ENCODE measurements at places on chromosomes 11 and 22.
A peak's percentile ranks its signal among the peaks of the same experiment; 100 is the strongest.

- no peak for DNase-seq
These were observed 1.4 kb upstream of the KREMEN1 start for GRCh38 chr22:29071261-29072045.

DNA sequence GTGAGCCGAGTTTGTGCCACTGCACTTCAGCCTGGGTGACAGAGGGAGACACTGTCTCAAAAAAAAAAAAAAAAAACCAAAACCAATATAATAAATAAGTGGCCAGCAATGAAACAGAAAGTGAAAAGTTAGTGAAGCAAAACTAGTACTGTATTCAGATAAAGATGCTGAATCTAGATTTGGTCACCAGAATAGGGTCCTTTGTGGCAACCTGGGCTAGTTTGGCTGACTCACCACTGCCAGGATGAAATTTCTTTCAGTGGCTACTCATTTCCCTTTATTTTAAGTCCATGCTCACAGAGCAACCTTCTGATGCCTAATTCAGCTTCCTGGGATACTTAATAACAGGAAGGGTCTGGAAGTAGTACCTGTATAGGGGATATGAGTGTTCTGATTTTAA is 26.0 kb downstream of the LIMK2 start:
- DNase-seq = peak; percentile 32

- no peak for DNase-seq
These were observed 201.4 kb downstream of the BLID start for GRCh38 chr11:121914508-121915059.

DNA sequence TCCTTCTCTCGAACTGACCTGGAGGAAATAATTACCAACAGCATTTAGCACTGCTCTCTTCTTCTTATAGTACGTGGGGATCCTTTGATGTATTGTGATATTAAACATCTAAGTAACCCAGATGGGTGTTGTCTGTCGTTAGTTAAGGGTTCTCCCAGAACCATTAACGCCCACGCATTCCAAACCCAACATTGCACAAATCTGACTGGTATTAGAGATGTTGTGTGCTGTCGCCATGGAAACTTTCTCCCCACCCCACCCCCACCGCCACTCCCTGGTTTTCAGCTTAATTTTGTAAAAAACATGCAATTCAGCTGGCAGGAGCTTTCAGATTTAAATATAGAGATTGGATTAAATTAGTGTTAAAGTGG is 1495.2 kb downstream of the TBC1D22A start:
- DNase-seq = no peak

DNA sequence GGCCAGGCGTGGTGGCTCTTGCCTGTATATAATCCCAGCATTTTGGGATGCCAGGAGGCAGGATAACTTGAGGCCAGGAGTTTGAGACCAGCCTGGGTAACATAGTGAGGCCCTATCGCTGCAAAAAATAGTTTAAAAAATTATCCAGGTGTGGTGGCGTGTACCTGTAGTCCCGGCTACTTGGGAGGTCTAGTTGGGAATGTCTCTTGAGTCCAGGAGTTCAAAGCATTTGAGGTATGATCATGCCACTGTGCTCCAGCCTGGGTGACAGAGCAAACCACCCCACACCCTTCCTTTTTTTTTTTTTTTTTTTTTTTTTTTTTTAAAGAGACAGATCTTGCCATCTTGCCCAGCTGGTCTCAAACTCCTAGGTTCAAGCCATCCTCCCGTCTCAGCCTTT is 16.8 kb downstream of the CBL start:
- no peak for DNase-seq

DNA sequence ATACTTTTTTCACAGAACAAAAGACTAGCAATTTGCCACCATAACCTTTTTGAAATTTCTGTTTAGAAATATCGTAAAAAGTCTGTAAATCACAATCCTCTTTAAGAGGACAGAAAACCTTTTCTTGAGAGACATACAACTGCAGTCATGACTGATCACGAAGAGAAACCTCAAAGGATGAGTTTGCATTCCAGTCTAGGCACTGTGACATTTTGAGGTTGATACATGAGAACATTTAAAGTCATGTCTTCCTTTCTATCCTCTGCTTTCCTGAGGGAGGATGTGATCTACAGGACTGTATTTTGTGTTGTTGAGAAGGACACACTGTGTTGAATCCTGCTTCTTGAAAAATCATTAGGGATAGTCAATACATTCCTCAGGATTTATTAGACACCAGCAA is 476.7 kb upstream of the CCDC179 start:
- DNase-seq = no peak

GRCh38 chr11:108666373-108666772 is 1.5 kb downstream of the DDX10 start:
- DNase-seq = no peak

DNA sequence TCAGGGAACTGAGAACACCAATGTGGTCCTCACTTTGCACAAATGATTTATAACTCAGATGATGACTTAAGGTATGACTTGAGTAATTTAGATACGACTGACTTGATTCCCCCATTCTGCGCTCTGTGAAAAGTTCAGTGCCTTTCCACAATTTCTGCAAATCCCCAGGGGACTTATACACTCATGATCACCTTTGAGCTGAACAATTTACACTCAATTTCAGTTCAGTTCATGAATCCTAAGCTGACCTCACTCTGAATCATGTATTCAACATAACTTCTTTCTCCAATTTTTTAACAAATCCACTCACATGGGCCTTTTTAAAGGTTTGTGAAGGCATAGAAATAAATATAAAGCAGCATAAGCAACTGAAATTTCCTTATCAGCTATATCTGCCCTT is 274.2 kb downstream of the FAM76B start:
- no peak for DNase-seq

DNA sequence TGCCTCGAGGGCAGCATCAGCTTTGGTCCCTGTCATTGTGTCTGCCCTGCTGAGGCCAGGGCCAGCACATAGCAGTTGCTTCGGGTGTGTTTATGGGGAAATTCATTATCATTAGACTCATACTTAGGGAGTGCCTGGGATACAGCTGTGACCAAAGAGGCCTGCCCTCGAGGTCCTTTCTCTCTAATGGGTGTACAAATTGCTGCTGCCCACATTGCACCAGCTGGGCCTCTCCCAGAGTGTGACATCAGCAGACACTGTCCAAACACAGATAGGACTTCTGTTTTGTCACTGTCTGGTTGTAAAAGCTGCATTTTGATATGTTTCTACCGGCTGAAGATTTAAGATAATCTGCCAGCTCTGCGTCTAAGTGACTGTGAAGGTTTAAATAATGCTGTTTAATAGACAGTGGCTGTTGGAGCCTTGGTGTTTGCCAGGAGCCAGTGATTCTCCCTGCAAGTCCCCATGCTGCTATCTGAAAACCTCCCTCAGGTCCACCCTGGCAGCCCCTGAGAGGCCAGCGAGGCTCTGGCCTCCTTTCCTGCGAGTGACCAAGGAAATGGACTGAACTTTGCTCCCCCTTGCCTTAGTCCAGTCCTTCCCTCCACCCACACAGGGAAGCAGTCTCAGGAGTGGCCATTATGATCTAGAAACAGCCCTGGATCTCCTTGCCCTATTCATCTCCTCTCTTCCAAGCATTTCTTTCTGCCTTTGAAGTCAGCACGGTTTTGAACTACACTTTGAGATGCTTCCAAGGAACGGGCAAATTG is 505.2 kb downstream of the TBC1D22A start:
- DNase-seq = no peak

- DNase-seq = no peak
These were observed 59.9 kb downstream of the FBXO7 start for GRCh38 chr22:32534252-32535235.

DNA sequence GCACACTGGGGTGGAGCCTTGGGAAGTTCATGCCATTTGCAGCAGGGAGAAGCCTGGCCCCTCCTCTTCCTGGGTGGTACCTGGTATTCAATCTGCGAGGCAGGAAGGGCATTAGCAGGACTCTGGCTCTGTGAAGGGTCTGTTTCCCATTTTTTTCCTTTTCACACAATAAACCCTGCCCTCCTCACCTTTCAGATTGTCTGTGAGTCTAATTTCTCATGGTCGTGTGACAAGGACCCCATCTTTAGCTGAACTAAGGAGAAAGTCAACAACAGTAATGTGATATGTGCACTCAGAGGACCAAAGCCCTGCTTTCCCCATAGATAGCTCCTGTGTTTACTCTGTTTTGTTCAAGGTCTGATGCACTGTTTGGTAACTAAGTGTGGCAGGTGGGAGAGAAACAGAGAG is 26.6 kb upstream of the CASP4 start:
- no peak for DNase-seq

- DNase-seq = no peak
These were observed 1.6 kb upstream of the DNAJB13 start for GRCh38 chr11:73949246-73949645.

GRCh38 chr11:63710476-63711217 is 29.3 kb downstream of the RTN3 start:
- no peak for DNase-seq

DNA sequence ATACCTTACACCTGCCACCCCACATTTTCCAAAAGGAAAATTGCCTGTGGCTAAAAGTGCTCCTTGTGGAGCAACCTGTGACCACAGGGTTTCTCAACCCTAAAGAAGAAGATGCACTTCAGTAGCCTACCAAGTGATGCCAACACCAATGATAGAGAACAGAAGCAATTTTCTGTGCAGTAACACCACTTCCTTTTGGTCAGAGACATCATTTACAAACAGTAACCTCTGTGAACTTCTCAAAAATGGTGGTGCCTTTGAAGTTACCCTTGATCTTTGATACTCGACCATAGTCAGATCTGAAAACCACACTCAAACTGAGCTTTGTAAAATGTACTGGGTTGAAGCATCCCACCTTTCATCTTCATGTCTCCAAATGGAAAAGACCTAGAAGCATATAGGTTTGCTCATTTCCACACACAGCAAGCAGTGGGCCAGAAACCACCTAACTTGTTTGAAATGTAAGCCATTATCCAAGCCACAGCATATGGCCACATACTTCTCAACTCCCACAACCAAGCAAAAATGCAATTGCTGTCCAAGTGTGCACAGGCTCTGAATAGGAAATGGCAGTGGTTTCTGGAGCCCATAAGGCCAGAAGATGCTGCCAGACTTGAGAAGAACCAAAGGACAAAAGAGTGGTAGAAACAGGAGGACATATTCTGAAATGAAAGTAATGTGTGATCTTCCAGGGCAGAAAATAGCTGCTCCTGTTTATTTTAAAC is 24.3 kb downstream of the MPPED2 start:
- no peak for DNase-seq

DNA sequence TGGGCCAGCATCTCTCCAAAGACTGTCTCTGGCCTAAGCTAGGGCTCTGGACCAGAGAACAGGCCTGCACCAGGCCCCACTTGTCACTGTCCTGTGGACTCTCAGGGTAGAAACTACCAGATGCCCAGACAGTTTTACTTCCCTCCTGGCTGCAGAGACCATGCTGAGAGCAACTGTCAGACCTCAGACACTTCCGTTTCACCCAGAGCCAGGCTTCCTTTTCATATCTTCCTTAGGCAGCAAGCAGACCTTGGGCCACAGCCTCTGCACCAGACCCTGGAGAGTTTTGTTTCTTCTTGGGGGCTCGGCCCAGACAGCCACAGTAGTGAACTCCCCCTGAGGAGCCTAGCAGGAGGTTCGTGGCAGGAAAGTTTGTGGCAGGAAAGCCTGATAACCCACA is 12.1 kb upstream of the FCHSD2 start:
- no peak for DNase-seq

GRCh38 chr22:28043266-28043665 is 124.2 kb upstream of the PITPNB start:
- no peak for DNase-seq

GRCh38 chr11:42234451-42234951 is 775.0 kb upstream of the LRRC4C start:
- no peak for DNase-seq

DNA sequence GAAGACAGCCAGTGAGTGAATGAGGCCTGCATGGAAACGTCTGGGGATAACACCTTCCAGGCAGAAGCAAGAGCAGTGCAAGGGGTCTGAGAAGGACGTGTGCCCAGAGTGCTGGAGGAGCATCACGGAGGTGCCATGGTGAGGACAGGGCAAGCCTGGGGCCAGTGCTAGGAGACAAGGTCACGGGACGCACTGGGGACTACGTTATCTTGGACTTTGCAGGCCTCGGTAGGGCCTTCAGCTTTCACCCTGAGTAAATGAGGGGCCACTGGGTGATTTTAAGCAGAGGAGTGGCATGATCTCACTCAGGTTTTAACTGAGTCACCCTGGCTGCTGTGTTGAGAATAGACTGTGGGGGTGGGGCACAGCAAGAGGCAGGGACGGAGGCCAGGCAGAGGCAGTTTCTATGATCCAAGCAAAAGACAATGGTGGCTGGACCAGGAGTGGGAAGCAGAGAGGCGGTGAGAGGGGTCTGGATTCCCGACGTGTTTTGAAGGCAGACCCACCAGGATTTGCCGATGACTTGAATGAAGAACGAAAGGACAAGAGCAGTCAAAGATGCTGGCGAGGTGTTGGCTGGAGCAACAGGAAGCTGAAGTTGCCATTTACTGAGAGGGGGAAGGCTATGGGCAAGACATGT is 102.7 kb upstream of the PARVA start:
- no peak for DNase-seq

GRCh38 chr22:31650391-31650790 is 11.6 kb downstream of the PISD start:
- DNase-seq = no peak

GRCh38 chr11:70423523-70424505 is 25.5 kb downstream of the CTTN start:
- DNase-seq = peak; percentile 50

DNA sequence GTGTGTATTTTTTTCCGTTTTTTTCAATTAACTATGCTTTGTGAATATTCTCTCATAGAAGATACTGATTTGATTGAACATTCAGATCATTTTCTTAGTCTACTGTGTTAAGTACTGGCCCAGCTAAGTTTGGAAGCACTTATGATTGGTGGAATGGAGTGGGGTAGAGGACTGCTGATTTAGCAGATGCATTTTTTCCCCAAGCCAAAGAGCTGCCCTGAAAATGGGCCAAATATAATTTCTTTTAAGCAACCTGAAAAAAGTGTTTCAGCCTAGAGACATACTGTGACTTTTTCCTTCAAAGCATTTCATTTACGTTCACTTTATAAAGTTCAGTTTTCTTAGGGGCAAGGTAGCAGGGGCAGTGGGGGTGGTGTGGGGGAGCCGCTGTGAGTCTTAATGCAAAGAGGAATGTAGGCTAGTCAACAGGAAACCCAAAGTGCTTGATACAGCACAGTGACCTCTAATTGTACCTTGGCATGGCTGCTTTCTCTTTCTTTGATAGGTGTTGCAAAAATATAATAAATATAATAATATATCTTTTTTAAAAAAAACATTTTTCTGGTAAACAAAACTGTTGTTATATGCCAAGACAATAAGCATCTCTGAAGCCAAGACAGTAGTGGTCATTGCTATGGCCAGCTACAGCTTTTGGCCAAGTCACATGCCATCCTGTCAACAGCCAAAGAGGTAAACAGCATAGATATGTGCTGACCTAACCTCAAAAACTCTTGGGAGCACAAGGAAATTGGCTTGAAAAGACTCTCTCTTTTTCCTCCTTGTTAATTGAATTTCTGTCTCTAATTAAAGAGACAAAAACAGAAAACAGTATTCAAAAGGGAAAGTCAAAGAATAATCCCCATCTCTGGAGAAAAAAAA is 58.8 kb downstream of the LIF start:
- DNase-seq = no peak

- DNase-seq = no peak
These were observed 7.7 kb upstream of the QSER1 start for GRCh38 chr11:32884770-32885384.

Measured in GM18507 (cell line).